Hepatic stellate cell (primary cell): ENCODE measurements at places on chromosomes 1 and 21.

GRCh38 chr21:43369124-43369523 is 57.8 kb downstream of the SIK1 start:
- DNase-seq = peak; percentile 48

DNA sequence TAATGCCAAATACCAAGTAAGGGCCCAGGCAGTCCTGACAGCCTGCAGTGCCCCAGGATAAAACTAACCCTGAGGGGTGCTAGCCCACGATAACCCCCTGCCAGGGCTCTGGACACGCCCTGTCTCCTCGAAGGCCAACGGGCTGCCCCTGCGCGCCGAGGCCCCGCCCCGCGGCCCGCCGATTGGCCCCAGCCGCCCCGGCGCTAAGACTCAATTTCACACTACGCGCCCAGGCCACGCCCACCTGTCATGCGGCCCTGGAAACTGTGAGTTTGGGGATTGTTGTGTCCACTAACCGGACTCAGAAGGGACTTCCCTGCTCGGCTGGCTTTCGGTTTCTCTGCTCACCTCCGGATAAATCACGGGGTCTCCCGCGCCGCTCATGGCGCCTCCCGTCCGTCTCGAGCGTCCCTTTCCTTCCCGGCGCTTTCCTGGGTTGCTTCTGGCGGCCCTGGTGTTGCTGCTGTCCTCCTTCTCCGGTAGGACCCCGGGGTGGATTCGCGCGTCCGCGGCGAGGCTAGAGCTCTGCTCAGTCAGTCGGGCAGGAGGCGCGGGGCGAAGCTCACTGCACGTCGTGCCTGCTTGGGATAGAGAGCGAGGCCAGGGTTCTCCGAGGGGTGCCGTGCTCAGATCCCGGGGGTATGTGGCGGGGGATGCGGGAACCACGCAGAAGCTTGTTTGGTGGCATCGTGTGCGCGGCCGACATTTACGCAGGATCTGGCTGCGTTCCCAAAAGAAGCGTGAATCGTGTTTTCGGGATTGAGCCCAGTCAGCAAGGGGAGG is at the start of gene CR1L:
Gene CR1L, plus strand, starts transcription at position 282 of the 783 bp plus-strand sequence. Its CDS starts 101 bp downstream, at position 383.
- DNase-seq = peak; percentile 71

DNA sequence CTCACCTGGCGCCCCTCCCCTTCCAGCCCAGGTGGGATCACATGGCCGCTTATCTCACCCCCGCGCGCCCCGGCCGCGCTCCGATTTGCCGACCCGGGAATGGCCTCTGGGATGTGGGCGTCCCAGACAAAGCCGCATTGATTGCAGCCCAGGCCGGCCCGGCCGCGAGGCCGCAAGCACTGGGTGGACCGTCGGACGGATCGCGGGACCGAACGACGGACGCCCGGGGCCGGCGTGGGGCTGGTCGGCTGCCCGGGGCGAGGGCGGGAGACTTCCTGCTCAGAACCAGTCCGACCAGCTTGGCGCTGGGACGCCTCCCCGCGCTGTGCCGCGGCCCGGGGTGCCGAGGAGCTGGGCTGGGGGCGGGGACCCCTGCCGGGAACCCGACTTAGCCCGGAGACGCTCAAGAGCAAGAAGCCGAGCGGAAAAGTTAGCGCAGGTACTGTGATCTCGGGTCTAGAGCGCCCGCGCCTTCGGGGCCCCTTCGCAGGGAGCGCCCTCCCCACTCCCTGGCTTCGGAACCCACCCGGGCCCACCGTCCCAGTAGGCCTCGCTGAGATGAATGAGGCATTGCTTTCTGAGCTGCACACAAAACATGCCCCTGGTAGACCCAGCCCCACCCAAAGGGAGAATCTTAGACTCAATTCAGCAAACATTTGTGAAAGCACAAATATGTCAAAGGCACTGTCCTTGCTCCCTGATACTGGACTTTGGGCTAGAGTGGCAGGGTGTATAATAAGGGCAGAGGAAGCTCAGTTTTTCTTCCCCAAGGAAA is 415 bp upstream of the LAD1 start:
- DNase-seq = no peak

DNA sequence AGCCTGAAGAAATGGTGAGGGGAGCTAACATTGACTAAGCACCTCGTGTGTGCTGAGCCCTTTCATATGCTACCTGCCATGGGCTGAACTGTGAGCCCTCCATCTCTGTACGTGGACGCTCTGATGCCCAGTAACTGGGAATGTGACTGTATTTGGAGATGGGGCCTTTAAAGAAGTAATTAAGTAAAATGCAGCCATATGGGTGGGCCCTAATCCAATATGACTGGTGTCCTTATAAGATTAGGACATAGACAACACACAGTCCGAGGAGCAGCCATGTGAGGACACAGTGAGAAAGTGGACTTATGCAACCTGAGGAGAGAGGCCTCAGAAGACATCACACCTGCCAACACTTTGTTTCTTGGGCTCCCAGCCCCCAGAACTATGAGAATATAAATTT is 92.7 kb upstream of the ATP1B1 start:
- DNase-seq = no peak

DNA sequence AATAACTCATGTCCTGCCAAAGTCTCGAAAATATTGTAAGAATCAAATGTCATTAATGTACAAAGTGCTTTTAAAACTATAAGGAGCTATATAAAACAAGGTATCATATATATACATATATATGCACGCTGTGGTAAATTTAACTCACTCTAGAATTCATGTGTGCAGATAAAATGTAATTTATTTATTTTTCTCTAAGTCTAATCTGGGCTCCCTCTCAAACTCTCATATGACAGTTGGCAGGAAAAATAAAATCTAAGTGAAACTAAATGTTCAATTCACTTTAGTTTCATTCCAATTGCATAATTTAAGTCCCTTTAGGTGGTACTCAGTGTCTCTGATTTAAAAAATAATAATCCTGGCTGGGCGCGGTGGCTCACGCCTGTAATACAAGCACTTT is 372.0 kb upstream of the DAB1 start:
- no peak for DNase-seq

GRCh38 chr21:34967509-34968289 is 81.4 kb downstream of the RUNX1 start:
- DNase-seq = no peak

DNA sequence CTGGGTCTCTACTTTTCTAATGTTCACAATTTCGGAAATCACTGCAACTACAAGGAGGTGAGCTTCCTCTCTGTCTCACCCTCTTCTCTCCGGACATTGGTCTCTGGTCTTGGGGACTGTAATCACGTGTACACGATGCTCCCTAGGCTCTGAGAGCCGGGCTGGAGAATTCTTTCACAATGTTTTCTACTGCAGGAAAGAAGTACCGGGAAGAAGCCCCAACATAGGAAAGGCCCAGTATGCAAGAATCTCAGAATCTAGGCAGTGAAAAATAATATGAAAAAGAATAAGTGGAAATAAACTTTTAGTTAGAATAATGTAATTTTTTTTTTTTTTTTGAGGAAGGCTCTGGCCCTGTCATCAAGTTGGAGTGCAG is 13.5 kb upstream of the HJV start:
- DNase-seq = no peak

DNA sequence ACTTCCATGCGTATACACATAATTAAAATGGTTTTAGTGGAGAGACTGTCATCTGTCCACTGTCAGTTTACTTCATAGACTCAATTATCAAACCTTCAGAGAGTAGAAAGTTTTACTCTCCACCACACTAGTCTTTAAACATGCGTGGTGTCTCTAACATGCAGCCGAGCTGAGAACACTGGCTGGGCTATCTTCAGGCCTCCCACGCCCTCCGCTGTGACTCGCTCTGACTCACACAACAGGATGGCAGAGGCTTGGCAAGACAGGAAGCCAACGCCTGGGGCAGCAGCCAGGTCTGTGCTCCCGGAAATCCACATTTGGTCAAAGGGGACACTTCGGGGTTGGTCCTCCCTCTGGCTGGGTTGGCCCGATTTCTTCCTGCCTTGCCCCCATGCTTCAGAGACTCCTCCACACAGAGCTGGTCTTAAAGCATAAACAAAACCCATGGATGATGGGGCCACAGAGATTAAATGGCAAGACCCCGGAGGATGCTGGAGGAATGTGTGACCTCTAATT is 22.7 kb upstream of the IFNGR2 start:
- peak; percentile 83 for DNase-seq

DNA sequence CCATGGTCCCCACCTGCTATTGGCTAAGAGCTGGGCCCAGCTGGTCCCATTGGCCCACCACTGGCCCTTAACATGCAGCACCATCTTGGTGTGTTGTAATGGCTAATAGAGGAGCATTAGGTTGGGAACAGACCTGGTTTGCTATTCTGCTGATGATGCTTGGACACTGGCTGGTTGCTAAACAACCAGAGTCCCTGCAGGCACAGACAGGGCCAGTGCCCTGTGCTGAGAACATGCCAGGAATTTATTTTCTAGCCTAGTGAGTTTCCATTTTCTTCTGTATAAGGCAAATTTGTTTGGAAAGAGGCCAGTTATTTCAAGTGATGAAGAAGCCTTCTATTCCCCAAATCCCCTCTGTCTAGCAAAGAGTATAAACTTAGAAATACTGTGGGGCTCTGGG is 42.9 kb upstream of the TDRD10 start:
- no peak for DNase-seq

DNA sequence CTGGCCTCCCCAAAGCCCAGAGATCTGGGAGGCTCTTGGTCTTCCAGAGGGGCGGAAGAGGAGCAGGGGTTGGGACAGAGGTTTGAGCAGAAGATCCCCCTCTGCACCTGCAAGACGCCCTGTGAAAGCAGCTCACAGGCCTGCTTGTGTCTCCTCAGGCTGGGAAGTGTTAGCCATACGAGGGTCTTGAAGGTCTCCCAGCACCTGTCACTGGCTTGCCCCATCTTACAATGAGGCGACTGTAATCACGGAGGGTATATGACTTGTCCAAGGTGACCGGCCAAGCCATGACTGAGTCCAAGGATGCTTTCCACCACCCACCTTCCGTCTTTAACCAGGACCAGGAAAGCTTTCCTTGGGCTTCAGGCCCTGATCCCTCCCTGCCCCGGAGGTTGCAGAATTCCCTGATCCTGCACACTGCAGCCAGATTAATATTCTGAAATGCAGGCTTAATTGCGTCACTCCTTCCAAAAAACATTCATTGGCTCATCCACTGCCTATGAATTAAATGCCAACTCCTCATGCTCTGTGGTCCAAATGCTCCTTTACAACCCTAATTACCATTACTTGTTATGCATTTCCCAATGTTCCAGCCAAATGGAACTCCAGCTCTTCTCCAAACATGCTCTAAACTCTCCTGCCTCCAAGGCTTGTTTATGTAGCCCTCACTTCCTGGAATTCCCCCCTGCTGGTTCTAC is 64.0 kb downstream of the DDX20 start:
- DNase-seq = no peak

DNA sequence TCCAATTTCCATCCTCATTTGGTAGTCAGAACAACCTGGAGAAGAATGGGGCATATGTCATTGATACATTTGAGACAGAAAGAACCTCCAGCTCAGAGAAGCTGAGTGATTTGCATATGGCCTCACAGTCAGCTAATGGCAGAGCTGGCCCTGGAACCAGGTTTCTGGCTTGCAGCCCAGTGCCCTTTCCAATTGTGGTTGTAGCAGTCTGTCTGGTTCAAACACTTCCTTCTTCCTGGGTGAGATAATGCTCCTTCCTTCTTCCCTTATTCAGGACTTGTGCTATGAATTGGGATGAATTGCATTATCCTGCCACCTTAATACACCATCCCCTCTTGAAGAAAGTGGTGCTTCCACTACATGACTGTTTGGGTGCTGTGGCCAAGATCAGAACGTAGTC is 24.2 kb downstream of the SLC5A9 start:
- DNase-seq = no peak

DNA sequence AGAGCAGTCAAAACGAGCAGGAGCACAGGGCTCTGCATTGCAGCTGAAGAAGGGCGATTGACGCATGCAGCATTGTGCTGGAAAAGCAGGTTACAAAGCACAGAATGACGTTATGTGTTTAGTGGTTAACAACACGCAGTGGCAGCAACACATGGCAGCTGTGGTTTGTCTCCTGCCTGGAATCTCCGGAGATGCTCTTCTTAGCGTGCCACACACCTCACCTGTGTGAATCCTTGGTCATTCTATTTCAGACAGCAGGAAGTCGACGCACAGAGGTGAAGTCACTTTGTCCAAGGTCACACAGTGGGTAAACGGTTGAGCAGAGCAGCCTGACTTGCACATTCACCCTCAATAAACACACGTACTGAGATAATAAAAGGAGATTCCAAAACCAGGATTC is 14.7 kb downstream of the OBSCN start:
- no peak for DNase-seq

- peak; percentile 27 for DNase-seq
Observed at GRCh38 chr1:169106921-169107602, 572 bp downstream of the ATP1B1 start.

GRCh38 chr1:236922190-236922589 is 82.1 kb downstream of the MT1HL1 start:
- no peak for DNase-seq

DNA sequence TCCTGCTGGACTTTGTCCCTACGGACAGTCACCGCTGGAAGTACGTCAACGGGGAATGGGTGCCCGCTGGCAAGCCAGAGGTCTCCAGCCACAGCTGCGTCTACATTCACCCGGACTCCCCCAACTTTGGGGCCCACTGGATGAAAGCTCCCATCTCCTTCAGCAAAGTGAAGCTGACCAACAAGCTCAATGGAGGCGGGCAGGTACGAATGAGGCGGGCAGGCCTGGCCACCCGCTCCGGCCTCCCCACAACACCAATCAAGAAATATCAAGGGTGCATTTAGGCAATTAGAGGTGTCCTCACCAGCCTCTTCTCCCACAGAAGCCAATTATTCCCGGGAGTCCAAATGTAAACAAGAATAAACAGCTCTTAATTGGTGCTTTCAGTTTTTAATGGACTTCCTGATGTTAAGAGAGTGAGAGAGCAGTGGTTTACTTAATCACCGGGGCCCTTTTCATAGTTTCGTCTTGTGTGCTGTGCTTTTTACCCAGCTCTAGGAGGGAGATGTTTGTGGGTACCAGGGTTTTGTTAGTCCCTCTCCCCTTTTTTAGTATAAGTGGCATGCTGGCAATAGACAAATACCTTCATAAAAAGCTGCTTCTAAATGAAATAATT is 10.7 kb downstream of the TBX19 start:
- DNase-seq = no peak

- DNase-seq = no peak
Observed at GRCh38 chr1:167491586-167492461, 26.5 kb downstream of the CD247 start.

DNA sequence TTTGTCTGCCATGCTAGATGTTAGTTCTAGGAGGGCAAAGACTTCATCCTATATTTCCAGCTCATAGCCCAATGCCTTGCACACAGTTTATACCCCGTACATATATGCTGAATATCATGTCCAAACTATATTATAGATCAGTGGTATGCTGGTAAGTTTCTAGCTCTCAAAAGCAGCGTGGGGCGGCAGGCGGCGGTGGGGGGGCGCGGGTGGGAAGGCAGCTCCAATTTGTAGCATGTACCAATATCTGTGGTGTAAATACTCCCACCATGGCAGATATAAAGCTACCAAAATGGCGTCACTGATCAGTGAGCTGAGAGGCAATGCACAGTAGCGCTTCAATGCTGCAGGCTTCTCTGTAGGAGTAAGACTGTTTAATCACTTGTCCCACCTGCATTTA is 77.1 kb downstream of the PATJ start:
- no peak for DNase-seq

GRCh38 chr1:146032631-146033219 is 11.2 kb upstream of the HJV start:
- DNase-seq = peak; percentile 44
